HL-60 (cell line): ENCODE measurements at places on chromosomes 13 and 19.

DNA sequence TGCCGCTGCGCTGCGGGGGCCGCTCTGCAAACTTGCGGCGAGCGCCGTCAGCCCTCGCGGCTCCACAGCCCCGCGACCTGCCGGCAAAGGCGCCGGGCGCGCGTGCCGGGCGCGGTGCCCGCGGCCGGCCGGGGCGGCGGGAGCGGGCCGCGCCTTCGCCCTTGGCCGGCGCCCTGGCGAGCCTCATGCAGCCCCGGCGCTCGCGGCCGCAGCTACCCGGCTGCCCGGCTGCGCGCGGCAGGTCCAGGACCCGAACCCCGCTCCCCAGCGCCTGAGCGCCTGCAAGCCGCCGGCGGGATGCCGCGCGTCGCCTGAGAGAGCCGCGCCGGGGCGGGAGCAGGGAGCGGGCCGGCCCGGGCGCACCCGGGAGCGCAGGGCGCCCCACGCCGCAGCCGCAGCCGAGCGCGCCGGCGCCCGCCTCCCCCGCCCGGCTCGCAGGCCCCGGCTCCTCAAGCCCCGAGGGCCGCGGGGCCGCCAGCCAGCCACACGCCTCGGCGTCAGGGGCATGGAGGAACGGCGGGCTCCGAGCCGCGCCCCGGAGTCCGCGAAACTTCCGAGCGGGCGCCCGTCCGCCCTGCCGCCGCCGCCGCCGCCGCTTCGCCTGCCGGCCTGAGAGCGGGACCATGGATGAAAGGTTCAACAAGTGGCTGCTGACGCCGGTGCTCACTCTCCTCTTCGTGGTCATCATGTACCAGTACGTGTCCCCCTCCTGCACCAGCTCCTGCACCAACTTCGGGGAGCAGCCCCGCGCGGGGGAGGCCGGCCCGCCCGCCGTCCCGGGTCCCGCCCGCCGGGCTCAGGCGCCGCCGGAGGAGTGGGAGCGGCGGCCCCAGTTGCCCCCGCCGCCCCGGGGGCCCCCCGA, 564 bp downstream of the HS6ST3 start:
- DNase-seq: no peak

DNA sequence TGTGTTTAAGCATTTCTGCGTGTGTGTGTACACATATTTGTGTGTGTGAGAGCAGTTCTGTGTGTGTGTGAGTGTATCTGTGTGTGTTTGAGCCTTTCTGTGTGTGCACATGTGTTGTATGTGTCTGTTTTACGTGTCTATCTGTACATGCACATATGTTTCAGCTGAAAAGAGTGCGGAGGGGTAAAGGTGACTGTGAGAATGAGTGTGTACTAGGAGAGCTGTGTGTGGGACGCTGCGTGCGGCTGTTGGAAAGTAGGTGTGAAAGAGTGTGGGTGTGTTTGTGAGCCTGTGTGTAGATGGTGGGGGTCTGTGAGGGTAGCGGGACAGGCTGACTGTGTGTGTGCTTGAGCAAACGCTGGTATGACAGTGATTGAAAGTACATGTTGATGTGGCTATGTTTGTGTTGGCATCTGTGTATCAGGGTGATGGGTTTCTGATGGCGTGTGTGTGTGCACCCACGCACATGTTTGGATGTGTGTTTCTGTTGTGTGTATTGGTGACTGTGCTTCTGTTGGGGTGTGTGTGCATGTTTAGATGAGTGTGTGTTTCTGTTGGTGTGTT, 7.5 kb upstream of the TPM4 start:
- DNase-seq: no peak

DNA sequence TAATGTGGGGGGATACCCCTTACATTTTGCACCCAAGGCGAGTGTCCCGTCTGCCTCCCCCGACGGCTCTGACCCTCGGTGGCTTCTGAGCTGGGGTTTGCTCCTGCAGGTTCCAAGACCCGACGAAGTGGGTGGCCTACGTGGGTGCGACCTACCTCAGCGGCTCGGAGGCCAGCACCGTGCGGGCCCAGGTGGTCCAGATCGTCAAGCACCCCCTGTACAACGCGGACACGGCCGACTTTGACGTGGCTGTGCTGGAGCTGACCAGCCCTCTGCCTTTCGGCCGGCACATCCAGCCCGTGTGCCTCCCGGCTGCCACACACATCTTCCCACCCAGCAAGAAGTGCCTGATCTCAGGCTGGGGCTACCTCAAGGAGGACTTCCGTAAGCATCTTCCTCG, 19.1 kb downstream of the TIMM13 start:
- no peak for DNase-seq

GRCh38 chr19:18802354-18802753, 11.2 kb upstream of the COMP start:
- DNase-seq: no peak

DNA sequence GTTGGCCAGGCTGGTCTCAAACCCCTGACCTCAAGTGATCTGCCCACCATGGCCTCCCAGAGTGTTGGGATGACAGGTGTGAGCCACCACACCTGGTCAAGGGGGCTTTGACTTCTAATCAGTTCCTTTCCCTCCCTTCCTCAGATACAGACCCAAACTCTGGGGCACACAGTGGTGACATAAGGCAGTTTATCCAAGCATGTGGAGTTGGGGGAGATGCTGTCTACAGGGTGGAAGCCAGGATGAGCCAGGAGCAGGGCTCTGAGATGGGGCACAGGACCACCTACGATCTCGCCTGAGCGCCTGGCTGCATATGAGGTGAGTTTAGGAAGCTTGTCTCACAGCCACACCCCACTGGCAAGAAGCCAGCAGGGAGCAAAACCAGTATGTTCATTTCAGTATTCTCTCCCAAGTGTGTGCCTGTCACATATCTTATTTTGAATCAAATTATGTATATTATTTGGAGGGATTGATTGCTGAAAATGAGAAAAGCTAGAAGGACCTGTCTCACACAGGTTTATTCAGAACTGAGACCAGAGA, 67.7 kb downstream of the KCTD15 start:
- DNase-seq: no peak
